MCF 10A (cell line): ENCODE measurements at places on chromosomes 6 and 20. TPM values are rescaled to one million over a fixed set of nuclear protein-coding genes. Genes with fewer than 3 reads are reported as not detected.

Gene PRIM2
- total RNA-seq, result 8.6 and 9.7 TPM in 2 replicates

Gene HTR1E
- not detected in 2 replicates for total RNA-seq

Gene IMPG1
- total RNA-seq, result not detected in 2 replicates

Gene MAFB
- total RNA-seq, result 15.9 and 19.7 TPM in 2 replicates

Gene RIN2
- total RNA-seq, result 16.8 and 23.9 TPM in 2 replicates

Gene PNLDC1
- not detected in 2 replicates for total RNA-seq

Gene FAM209B
- not detected in 2 replicates for total RNA-seq

Gene BPIFB1
- not detected in 2 replicates for total RNA-seq

Gene ADTRP
- total RNA-seq, result 14.8 and 25.3 TPM in 2 replicates

Gene SLC22A1
- 0.86 and 1.4 TPM in 2 replicates for total RNA-seq

Gene RAMACL
- total RNA-seq, result 5.3 and 5.8 TPM in 2 replicates

Gene IL17F
- not detected in 2 replicates for total RNA-seq

Gene PPIL4
- total RNA-seq, result 37.2 and 47.7 TPM in 2 replicates

Gene DEFB123
- not detected in 2 replicates for total RNA-seq

GRCh38 chr6:72873433-72873832, 251.6 kb downstream of the KCNQ5 start:
- no peak for DNase-seq

DNA sequence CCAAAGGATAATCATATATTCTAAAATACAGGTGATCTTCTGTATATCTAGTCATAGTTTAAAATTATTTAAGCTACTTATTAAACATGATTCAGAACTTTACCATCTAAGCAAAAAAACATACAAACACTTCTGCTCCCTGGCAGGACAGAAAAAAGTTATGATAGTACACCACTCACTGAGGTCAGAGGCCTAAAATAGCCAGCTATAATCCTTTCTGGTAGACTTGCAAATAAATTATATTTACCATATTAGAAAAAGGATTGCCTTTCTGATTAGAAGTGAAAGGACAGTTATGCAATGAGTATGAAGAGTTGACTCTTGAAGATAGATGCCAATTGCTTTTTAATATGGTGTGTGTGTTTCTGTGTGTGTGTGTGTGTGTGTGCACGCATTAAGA, 207.4 kb downstream of the BMP2 start:
- no peak for DNase-seq

GRCh38 chr6:48031711-48032110, 79.3 kb downstream of the PTCHD4 start:
- DNase-seq, result no peak

DNA sequence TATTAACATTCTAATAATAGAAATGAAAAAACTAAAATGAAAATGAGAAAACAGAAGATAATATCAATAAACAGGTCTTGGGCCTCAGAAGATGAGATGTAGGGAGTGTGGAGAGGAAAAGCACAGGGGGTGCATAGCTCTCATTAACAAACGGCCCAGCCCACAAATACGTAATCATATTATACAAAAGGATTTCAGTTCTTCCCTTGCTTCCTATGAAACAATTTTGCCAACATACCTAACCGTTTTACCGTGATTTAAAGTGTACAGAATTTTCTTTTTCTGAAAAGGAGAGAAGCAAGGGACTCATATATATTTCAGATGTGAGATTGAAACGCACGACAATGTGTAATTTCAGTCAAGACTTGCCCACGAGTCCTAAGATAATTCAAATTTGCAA, 136.0 kb downstream of the HFE start:
- DNase-seq, result peak; percentile 44

DNA sequence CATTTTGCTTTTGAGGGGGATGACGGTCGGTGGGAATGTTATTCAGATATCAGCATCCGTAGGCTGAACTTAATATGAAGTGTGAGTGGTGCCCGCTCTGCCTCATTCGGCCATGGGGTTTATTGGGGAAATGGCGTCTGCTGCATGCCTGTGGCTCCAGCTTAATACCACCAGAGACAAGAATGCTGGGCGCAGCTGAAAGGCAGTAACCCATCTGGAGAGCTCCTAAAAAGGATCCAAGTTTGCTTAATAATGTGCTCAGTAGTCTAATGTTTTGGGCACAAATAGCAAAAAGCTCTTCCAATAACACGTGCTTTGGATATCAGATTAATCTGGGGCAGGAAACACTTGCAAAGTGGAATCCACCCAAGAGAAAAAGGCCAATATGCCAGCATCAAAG, 273.0 kb upstream of the TAB2 start:
- DNase-seq, result no peak

DNA sequence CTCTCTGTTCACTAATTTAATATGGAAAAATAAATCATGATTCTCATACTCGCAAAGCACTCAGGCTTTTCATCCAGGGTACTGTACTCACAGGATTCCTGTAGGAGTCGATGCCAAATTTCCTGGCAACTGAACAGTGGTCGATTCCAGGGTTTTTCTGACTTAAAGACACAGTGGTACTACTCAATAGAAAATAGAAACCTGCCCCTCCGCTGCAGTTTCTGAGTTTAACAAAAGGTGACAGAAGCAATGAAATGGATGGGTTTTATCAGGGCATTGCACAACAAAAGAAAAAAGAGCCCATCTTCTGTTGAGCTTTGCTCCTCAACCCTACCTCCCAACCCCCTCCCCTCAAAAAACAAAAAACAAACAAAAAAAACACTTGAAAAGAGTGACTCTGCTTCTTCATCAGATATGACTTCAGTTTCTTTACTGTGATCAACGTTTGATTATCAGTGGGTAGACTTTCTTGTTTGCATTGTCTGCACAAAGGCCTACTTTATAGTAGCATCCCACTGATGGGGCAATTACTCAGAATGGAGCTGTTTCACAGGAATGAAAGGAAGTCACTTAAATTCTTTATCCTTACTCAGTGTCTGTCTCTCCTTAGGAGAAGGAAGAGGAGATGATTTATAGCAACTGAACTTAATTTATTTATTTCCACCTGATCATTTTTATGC, 96.2 kb upstream of the FOXO3 start:
- no peak for DNase-seq

GRCh38 chr6:46221222-46221793, 50.5 kb upstream of the ENPP5 start:
- DNase-seq, result peak; percentile 47

GRCh38 chr20:8133310-8133768, 1.3 kb downstream of the PLCB1 start:
- no peak for DNase-seq

DNA sequence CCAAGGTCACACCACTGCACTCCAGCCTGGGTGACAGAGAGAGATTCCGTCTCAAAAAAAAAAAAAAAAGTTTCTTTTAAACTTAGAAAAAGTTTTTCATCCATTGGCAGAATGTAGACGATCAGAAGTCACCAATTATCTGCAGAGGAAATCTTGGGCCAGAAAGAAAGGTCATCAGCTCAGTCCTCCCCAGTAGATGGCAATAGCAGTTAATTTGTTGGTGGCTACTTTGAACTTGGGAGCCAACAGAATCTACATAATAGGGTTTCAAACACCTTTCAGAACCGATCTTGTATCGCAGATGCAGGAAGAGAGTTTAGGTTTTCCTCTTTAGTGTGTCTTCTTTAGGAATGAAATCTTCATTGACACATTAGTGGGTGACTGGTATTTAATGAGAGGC, 41.7 kb downstream of the LBP start:
- DNase-seq, result peak; percentile 7

- DNase-seq, result no peak
Observed at GRCh38 chr6:42428326-42429041, 23.2 kb downstream of the TRERF1 start.

- peak; percentile 26 for DNase-seq
Observed at GRCh38 chr6:95280686-95281273, 296.6 kb upstream of the MANEA start.

DNA sequence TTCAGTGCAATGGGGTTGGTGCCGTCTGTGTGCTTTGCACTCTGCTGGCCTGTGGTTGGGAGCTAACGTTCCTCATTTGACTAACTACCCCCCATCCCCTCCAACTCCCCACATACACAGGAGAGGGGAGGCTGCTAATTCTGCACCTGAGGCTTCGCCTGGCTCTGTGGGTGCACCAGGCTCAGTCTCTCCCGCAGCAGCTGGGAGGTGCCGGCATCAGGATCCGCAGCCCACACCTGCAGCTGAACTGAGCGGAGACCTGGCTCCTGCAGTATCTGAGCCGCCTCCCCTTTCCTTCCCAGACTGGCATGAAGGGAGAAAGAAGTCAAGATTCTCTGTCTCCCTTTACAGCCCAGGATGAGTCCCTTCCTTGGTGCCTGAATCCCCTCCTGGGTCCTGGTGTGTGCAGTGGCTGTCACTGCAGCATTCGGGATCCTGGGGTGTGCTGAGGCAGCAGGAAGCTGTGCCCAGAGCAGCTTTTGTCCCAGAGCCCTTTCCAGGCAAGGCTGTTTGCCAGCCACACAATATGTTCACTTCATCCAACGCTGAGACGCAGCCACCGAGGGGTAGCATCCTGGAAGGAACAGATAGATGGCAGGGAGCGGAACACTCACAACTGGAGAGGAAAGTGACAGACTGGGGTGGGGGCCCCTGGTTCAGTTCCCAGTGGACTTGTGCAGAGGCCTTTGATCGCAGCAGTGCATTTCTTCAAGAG, 70.2 kb downstream of the CDH4 start:
- no peak for DNase-seq

GRCh38 chr6:678520-678919, 14.4 kb downstream of the EXOC2 start:
- DNase-seq, result no peak

DNA sequence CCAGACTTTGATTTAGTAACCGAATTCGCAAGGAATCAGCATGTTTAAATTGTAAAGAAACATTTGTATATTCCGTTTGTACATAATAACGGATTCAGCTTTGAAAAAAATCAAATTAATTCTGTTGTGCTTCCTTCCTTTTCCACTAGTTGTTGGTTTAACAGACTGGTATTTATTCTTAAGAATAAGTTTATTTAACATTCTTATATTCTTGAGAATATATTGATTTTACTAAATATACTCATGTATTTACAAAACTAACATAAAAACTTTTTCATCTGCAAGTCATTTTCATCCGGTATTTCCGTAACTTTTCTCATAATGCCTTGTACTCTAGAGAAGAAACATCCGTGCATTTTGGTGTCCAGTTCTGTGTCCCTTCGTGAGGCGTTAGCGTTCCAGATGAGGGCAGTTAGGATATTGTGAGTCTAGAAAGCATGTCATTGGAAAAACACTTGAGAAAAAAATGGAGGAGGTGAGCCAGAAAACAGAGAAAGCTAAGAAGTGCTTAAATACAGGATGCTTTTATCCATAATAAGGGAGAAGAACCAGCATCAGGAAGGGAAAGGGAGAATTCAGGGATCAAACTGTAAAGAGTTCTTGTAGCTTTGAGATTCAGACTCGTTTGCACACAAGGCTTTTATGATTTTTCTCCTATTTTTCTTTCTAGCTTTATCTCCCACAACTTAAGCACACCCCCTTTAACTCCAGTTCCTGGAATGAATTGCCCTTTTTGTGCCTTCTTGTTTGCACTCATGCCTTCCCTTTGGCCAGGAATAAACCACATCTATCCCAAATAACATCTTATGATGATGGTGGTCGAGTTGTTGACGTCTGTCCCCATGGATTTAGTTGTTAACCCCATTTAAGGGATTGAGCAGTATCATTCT, 1.8 kb downstream of the WRNIP1 start:
- no peak for DNase-seq

DNA sequence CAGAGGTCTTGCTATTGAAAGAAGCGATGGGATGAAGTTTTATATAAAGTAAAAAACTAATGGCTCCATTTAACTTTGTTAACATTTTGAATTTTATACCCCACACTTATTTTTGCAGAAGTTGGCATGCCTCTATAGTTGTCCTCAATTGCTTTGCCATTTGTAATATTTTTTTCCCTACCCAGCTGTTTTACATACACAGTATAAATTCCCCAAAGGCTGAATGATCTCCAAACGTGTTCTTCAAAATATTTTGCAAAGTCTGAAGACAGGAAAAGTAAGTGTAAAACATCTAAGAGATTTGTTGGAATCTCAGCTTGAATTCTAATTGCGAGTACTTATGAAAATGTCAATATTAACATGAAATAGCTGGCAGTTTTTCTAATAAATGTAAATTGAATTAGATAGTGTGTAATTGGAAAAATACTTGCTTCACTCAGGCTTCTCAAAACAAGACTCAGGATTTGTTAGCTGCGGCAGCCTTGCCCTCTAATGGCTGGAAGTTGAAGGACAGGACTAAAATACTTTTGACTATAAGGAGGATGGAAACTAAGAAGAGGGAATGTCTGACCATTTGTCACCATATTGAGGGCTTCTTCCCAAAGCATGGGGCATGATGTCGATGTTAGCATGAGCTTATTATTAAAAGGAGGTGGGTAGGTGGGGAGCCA, 226.8 kb downstream of the UST start:
- DNase-seq, result peak; percentile 31

GRCh38 chr20:50455656-50456451, 54.3 kb upstream of the PTPN1 start:
- no peak for DNase-seq

DNA sequence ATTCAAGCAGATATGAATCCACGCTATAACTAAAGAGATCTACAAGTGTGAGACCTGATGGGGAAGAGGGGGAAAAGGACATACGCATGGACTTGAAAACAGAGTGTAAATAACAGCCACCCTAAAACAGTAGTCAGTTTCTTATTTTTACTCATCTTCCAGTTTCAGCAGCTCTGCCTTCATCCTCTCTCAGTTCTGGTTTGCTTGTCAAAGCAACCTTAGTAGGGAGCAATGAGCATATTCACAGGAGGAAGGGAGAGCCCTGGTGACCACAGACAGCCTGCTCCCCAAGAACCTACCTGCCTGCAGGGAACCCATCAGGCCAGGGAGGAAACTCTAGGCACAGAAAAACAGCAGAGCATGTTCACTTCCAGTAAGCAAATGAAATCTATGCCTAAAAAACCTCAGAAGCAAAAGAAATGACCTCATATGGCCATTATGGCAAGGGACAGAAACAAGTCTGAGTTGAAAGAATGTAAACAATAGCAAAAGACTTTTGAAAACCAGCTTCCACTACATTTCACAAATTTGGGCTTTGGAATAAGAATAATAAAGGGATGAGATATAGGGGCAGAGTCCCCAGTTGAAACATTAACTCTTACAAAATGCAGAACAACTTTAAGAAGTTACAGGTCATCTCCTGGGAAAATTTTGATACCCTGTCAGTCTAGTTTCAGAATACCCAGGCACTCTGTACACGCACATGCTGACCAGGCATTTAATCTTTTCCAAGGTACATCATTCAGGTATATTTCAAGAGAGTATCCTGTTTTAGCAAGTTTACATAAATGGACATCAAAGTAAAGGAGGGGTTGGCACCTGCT, 120.8 kb upstream of the BCLAF1 start:
- DNase-seq, result no peak
